ENCODE measurements at places on chromosomes 13 and 19.
A peak's percentile ranks its signal among the peaks of the same experiment; 100 is the strongest.

DNA sequence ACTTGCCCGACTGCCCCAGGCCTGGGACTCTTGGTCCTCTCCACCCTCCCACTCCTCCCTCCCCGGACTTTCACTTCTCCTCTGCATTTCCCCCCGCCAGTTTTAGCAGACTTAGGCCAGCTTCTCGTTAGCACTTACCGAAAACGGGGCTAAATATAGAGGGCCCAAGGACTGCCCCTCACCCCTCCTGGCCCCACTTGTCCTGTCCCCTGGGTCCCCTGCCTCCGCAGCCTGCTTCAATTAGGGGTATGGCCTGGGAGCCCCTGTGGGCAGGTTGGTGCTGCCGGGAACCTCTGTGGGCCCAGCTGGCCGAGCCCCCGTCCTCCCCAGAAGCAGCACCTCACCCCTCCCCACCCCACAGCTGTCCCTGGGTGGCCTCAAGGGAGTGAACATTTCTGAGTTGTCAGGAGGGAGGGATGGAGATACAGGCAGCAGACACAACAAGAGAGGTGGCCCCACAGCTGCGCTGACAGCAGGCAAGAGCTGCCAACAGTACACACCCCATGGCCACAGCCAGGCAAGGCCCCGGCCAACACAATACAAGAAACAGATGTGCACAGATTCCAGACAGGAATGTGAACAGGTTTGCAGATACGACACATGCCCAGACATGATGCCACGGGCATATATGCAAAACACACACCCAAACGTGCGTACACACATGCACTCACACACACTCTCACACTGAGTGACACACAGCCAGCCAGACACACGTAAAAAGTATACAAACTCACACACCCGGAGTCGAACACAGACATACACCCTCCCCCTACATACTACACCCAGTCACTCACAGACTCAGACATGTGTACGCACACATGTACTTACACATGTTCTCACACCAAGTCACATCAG is 2.6 kb downstream of the POU2F2 start:
- DNase-seq, result no peak

GRCh38 chr19:6649185-6649584 is 20.8 kb downstream of the TNFSF14 start:
- DNase-seq, result no peak

- DNase-seq, result no peak
Measured at GRCh38 chr13:95267662-95268342, 33.4 kb downstream of the ABCC4 start.

DNA sequence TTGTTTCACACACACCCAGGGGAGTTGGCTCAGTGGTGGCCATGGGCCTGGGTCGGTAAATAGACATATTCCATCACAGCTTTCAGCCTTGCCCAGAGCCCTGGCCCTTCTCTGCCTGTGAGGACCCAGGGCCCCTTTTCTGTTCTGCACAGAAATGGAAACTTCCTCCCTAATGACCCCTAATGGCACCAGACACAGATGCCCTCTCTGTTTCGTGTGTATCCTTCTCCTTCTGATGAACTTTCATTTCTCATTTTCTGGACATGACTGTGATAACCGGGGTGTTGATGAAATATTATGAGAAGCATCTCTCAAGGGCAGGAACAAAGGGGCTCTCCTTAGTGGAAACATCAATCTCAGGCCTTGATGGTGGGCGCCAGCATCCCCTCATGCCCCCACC is 12.8 kb downstream of the LILRA1 start:
- DNase-seq, result no peak

GRCh38 chr19:58252102-58252685 is 23.5 kb downstream of the ZNF544 start:
- DNase-seq, result no peak

DNA sequence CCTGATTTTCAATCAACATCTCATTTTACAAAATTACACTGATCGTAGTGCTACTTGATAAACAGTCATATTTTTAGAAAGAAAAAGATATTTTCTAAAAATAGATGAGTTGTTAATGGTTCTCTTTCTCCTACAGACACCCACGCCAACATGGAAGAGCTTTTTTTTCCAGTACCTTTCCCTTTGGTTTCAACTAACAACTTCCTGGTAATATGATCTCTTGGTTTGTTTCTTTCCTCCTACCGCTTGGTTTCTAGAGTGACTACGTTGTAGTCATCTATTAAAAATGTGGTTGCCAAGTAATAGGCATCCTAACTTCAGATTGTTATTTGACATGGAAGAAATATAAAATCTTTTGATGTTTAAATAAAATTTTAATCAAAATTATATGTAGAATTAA is 189.0 kb downstream of the LACC1 start:
- no peak for DNase-seq

GRCh38 chr19:29450306-29450705 is 75.5 kb upstream of the VSTM2B start:
- no peak for DNase-seq

DNA sequence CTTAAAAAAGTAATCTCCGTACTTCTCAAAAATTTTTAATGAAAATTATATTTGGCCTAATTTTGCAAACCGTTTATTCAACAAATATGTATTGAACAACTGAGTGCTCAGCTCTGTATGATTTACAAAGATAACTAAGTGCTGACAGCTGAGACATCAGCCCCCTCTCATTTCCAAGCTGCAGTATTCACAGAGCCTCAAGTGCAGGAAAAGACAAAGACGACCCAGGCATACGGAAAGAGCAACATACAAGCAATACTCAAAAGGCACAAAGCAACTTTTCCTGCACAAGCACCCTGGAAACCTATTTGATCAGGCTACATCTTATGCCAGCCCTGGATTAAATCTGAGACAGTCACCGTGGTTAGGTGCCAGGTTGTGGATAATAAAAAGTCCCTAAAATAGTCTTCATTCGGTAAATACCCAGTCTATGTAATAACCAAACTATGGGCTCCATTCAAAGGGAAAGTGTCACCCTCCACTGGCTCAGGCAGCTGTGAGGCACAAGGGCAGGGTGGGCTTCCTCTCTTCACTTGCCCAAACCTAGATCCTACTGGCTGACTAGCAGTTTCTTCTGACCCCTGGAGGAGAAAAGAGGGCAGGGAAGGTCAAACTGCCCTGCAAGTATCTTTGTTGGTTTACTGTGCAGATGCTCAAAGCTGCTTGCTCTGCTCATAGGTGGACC is 65.5 kb downstream of the TBC1D4 start:
- no peak for DNase-seq

- no peak for DNase-seq
Measured at GRCh38 chr13:71291842-71292146, 575.2 kb downstream of the DACH1 start.

- peak; percentile 66 for DNase-seq
Measured at GRCh38 chr19:4369888-4370260, 26.5 kb downstream of the MPND start.

GRCh38 chr13:41196620-41197019 is 2.3 kb upstream of the KBTBD7 start:
- DNase-seq, result no peak

- no peak for DNase-seq
Measured at GRCh38 chr13:110307767-110308655, 927 bp downstream of the COL4A2 start.

DNA sequence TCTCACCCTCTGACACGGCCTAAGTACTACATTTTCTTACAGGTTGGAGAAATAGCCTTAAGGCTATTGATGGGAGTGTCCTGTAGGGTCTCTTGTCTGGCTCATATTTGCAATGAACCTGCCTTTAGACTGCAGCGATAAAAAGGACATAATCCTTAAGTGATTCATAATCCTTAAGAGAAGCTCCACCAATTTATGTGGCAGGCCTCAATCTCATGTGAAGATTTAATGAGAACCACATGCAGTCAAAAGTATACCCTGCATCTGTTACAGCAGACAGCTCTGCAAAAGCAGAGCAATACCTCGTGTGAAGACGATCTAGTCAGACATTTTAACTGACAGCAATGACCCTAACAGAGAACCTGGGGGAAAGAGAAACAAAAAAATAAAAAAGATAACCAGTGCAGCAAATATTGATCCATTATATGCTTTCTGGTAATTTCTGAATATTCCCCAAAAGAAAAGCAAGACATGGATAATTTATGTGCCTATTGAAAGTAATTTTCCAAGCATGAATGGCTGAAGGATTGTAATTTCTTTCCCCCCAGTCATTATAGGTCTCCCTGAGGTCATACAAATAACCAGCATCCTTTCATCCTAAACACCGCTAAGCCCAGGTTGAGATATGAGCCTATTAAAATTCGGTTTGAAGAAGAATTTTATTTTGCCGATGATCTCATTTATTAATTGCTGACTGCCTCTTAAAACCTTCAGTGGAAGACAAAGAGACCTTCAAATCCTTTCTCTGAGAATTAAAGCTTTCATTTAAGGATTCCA is 321.8 kb upstream of the NBEA start:
- no peak for DNase-seq

DNA sequence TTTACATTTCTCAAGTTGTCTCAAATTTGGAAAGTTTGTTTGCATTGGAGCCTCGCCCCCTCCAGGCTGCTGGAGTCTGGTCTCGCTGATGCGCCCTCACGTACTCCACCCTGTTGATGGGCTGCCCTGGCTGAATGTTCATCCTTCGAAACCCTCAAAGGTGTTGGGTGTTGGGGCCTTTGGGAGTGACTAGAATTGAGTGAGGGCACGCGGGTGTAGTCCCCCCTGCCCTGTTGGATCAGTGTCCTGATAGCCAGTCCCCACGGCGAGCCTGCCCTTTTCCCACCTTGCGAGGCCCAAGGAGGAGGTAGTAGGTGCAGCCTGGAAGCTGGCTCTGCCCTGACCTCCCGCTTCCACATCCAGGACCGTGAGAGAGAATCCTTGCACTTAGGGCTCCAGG is 14.8 kb downstream of the TFDP1 start:
- DNase-seq, result no peak

GRCh38 chr19:55390461-55390880 is 4.7 kb downstream of the RPL28 start:
- DNase-seq, result no peak

DNA sequence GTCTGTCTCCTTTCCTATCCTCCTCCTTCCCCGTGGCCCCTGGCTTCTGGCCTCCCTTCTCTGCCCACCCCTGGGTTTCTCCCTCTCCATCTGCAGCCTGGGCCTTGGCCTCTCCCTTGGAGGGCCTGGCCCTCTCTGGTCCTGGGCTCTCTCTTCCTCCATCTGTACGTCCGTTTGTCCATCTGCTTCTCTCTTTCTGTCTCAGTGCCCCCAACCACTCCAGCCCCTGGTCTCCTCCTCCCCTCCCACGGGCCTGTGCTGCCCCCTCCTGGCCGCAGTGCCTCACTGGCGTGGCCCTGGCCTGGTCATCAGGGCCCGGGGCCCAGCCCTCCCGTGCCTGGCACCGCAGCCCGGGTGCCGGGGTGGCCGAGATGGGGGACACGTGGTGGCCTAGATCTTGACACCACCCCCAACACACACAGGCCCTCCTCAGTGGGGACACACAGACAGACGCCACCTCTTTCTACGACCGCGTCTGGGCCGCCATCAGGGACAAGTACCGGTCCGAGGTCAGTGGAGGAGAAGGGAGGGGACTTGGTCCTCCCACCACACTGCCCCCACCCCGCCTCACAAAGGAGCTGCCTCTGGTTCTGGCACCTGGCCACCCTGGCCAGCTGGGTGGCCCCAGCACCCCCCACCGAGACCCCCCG is 11.3 kb downstream of the PRKCSH start:
- DNase-seq, result peak; percentile 85

DNA sequence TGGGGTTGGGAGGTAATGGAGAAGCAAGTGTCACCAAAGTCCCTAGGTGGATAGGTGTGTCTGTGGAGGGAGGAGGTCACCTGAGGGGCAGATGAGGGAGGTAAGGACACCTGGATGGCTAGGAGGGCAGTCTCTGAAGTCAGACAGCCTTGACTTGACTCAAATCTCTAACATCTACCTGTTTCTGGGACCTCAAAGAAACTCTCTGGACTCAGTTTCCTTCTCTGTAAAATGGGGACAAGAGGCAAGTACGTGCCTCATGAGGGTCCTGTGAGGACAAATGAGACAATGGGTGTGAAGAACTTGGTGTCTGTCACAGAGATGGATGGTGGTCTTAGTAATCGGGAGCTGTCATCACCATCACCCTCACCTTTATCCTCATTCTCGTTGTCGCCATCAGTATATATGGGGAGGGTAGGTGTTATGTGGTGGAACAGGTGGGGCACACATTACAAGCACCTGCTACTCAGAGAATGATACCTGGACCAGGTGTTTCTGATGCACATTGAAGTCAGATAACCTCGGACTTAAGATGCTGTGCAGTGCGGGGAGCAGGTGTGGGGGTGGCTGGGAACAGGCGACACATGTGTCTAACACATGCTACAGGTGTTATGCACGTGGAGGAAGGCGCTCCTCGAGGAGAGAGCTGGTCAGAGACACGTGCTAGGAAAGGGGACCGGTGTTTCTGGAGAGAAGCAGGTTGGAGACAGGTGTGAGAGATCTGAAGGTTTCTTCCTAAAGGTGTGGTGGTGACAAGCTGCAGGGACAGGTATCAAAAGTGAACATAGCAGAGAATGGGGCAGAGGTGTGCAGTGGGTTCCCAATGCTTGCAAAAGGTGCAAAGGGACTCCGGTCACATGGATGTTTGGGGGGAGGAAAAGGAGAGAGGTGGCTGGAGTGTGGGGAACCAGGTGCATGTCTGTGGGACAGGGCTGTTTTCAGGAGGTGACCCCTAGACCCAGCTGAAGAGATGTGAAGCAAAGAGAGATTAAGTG is 3.8 kb downstream of the ERFL start:
- no peak for DNase-seq

DNA sequence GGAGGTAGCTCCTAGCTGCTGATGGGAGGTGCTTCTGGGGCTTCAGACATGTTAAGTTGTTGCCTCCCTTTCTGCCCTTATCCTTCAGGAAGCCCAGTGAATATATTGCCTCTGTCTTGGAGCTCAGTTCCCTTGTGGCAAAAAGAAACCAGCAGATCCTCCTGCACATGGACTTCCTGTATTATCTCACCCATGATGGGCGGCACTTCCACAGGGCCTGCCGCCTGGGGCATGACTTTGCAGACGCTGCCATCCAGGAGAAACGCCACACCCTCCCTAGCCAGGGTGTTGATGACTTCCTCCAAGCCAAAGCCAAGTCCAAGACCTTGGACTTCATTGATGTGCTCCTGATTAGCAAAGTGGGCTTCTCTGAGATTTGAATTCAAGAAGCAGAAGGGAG is 6.0 kb upstream of the CYP4F12 start:
- DNase-seq, result no peak

DNA sequence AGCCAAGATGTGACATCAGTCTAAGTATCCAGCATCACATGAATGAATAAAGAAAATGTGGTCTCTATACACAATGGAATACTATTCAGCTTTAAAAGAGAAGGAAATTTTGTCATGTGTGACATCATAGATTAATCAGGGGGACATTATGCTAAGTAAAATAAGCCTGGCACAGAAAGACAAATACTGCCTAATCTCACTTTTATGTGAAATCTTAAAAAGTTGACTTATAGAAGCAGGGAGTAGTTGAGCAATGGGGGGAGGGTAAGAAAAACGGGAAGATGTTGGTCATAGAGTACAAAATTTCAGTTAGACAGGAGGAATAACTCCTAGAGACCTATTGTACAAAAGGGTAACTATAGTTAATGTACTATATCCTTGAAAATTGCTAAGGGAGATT is 10.4 kb upstream of the LCP1 start:
- DNase-seq, result no peak

Measured in GM12891 (cell line).